ENCODE measurements at places on chromosomes 4 and X.

DNA sequence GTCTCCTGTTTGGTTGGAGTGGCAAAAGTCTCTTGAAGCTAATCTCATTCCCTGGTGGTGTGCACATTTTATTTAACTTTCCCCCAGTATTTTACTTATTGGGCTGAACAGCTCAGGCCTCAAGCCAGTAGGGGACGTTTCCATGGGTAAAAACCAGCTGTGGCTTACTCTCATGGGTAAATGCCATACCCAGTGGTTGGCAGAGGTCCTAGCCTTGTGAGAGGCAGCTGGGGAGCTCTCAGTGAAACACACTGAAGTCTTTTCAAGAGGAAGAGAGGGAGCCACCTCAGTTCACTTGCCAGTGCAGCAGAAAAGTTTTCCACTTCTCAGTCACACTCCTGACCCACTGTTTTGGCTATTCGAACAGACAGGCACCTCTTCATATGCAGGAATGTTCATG is 1964.2 kb downstream of the ARAP2 start:
- DNase-seq: no peak

- no peak for DNase-seq
Measured at GRCh38 chr4:59598330-59598618, 1601.9 kb upstream of the ADGRL3 start.

DNA sequence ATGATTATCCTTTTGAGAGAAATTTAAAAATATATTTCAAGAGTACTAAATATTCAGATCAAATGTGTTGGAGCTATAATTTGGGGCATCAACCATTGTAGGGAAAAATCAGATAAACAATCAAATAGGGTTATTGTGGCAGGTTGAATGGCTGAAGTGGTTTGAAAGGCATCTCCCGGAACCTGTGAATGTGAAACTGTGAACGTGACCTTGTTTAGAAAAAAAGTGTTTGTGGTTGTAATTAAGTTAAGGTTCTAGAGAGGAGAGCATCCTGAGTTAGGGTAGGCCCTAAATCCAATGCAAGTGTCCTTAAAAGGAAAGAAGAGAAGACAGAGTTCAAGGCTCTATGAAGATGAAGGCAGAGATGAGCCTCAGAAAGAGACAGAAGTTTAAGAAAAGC is 37.4 kb downstream of the ADGRA3 start:
- no peak for DNase-seq

GRCh38 chr4:174255786-174256185 is 27.7 kb downstream of the FBXO8 start:
- no peak for DNase-seq

DNA sequence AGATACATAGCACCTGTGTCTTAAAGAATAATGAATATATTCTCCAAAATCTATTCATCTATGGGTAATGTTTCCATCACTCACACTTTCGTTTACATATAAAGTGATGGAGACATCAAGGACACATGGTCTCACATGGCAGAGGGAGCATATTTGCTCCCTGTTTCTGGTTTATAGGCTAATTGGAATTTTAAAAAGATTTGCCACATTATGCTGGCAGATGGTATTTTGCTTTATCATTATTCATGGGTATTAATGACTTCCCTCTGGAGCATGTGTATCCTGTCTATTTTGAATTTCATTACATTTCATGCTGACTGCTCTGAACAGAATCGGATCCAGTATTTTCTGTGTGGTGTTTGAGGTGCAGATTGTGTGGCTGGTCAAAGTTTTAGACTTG is 79.0 kb downstream of the PDGFRA start:
- no peak for DNase-seq

DNA sequence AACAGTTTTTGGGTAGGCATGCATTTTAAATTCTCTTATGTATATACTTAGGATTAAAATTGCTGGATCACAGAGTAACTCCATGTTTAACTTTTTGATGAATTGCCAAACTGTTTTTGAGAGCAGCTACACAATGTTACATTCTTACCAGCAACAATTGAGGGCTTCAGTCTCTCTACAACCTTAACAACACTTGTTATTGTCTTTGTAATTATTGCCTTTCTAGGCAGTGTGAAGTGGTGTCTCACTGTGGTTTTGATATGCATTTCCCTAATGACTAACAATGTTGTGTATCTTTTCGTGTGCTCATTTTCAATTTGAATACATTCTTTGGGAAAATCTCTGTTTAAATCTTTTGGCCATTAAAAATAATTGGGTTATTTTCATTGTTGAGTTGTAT is 17.3 kb upstream of the F11 start:
- no peak for DNase-seq

DNA sequence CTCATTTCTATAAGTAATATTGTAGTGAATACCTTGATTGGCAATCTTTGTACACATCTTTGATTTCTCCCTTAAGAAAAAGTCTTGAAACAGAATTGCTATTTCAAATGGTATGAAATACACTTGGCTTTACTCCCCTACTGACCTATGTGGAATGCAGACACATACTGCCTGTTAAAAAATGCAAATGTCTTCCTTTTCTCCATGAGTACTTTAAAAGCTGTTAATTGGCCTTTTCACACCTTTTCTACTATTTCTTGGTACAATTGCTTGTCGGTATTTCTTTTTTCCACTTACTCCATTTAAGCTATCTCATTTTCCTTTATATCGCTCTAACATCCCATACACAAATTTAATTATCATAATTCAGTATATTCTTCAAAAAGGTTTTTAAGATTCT is 87.2 kb downstream of the FRYL start:
- no peak for DNase-seq

DNA sequence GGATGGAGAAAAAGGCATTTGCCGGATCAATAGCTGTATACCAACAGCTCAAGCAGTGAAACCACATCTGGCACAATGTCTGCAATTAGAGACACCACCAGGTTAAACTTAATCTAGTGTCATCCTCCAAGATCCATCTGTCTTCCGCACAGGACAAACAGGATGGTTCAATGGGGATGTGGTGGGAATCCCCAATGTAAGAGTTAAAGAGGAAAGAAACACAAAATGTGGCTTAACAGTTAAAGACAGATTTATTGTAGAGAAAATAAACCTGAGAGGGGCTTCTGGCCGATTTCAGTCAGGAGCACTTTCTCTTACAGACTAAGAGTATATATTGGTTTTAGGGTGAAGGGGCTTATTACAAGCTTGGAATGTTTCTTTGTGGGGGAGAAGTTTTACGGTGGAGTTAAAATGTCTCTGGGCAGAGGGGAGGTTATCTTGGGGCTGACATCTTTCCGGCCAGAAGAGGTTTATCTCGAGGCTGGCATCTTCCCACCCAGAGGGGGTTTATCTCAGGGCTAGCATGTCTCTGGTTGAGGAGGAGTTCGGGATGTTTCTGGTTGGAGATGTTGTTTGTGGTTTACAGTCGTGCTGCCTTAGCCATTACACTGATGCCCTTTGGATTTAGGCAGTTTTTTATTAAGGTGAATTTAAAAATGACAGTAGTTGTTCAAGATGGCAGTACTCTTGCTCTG is 61.7 kb downstream of the KANTR start:
- no peak for DNase-seq

DNA sequence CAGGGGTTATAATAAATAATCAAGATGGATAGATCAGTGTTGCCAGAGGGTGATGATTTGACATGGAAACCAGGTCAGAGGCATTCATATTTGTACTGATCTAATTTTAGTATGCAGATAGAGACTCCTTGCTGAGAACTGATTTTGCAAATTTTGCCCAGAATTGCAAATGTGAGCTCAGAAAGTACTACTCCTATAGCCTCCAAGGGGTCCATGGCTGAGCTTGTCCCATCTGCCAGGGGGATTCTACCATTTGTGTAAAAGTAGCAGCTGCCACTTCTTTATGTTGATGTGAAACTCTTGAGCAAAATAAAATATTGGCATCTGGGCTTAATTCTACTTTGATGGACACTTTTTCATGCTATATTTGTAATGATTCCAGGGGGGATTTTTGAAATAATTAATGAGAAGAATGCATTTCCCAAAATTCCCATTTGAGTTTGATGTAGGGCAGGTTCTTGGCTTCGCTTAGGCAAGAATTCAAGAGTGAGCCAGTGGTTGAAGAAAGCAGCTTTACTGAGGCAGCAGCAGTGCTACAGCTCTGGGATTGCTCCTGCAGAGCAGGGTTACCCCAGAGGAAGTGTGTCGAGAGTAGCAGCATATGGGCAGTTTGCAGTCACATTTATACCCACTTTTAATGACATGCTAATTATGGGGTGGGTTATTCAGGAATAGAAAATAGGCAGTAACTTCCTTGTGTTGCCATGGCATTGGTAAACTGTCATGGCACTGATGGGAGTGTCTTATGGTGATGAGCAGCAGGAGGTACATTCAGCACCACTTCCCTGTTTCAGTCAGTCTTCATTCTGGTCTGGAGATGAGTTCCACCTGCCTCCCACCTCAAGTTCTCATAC is 38.7 kb upstream of the DCLK2 start:
- DNase-seq: no peak

GRCh38 chr4:169268951-169269760 is 1.6 kb downstream of the SH3RF1 start:
- no peak for DNase-seq

- no peak for DNase-seq
Measured at GRCh38 chr4:165966833-165967232, 93.8 kb downstream of the TLL1 start.

- DNase-seq: no peak
Measured at GRCh38 chrX:118534716-118535493, 39.3 kb downstream of the DOCK11 start.

GRCh38 chrX:48974033-48974432 is 2.4 kb upstream of the KCND1 start:
- DNase-seq: no peak

DNA sequence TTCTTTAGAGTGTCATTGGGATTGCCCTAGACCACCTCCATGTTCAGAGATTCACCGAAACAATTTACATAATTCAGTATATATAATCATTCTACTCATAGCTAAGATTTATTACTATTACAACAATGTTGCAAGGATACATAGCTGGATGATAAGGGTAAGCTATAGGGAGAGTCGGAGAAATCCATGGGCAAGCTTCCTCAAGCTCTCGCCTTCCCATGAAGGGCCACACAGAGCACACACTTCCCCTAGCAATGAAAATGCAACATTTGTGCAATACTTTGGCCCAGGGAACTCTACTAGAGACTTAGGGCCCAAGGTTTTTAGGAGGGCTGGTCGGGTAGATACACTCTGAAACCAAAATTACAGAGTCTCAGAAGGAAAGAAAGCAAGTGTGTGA is 49.7 kb upstream of the ABCG2 start:
- no peak for DNase-seq

- DNase-seq: no peak
Measured at GRCh38 chrX:125762954-125763353, 403.1 kb downstream of the DCAF12L2 start.

GRCh38 chr4:52234561-52235440 is 183.7 kb downstream of the SPATA18 start:
- no peak for DNase-seq

DNA sequence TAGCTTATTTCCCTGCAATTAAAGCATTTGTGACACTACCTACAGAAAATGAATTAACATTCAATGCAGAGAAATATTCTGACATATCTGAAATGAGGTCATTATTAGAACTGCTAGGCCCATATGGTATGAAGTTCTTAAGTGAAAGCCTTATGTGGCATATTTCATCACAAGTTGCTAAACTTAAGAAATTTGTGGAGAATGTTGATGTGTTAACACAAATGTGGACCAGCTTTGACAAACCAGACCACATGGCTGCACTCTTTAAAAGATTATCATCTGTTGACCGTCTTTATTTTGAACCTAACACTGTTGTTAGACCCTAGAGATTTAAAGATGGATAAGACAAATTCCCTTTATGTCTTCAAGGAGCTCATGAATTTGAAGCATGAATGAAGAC is 1024.1 kb downstream of the RPA4 start:
- no peak for DNase-seq

DNA sequence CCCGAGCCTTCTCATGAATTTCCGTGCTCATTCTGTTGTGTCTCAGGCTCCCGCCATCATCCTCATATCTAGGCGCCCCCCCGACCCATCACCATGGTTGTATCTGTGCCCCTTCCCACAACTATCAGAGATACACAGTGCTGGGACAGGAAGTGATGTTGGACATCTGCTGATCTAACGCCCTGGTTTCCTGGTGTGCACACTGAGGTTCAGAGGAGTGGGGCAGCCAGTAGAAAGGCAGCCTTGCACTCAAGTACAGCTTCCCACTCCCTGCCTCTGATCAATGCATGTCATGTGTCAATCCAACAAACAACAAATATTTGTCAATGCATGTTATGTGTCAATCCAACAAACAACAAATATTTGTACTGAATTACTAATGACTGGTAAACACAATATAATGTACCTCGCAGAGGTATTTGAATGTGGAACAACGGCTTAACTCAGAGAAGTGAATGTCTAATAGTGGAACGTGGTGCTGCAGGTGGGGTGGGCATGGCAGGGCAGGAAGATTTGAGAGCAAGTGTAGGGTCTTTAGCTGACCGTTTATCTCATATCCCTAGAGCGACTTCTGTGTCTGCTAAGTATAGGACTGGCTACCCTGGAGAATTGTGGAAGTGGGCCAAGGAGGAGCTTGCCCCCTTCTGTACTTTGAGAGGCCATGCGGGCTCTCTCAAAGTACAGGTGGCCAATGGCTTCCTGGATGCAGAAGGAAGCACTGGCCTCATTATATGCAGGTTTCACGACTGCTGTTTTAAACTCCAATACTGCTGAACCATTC is 10.3 kb upstream of the SEL1L3 start:
- DNase-seq: no peak

DNA sequence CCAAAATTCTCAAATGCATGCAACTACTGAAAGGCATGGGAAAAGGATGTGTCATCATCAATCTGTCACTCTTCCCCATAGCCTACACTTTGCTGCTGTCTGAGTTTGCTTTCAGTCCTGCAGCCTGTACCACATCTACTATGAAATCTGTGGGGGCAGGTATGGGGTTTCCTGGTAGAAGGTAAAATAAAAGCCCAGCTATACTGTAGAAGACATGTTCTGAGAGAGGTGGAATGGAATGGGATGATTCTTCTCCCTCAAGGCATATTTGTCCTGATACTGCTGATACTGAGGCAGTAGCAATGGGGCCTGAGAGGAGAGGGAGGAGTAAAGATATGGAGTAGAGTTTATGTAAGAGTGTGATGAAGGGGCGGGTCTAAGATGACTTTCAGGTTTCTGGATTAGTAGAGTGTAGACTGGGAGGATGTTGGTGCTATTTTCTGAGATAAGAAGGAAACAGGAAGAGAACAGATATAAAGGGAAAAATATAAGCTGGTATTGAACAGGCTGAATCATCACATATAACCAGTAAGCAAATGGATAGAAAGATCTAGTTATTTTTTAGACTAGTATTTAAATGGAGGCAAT is 38.7 kb upstream of the GYPA start:
- no peak for DNase-seq

DNA sequence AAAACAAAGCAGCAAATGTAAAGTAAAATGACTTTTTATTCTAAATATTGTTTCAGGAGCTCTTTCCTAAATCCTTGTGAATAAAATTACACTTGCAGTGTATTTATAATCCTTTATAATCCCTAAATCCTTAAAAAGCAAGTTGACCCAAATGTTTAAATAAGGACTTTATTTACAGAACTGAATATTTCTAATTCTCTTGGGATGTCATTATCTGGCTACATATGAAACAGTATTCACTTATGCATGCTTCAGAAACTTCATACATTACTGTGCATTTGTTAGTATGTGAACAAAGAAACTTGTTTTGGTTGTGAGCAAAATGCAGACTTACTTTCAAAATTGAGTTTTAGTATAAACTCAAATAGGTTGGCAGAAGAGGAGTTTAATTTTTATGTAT is 49.2 kb downstream of the PTTG2 start:
- DNase-seq: no peak
